ENCODE measurements at places on chromosomes 3 and 15.

- no peak for DNase-seq
Measured at GRCh38 chr3:58574682-58575081, 2.5 kb downstream of the FAM107A start.

- DNase-seq: no peak
Measured at GRCh38 chr3:65094723-65095122, 406.9 kb upstream of the ADAMTS9 start.

- no peak for DNase-seq
Measured at GRCh38 chr15:21262851-21263425, 177.4 kb downstream of the POTEB3 start.

DNA sequence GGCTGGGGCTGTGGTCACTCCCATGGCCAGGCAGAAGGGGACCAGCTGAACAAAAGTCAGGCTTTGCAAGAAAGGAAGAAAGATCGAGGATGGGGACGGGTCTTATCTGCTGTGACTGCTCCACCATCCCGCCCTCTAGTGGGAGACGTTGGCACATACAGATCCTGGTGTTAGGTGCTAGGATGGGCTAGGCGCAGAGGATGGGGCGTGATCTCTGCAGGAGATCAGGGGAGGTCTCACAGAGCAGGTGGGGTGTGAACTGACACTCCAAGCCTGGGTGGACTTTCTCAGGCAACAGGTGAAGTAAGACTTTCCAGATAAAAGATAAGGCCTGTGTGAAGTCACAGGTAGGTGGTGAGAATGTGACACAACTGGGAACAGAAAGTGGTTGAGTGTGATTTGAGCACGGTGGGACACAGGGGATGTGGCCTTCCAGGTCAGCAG, 141.9 kb upstream of the SMAD3 start:
- peak; percentile 31 for DNase-seq

DNA sequence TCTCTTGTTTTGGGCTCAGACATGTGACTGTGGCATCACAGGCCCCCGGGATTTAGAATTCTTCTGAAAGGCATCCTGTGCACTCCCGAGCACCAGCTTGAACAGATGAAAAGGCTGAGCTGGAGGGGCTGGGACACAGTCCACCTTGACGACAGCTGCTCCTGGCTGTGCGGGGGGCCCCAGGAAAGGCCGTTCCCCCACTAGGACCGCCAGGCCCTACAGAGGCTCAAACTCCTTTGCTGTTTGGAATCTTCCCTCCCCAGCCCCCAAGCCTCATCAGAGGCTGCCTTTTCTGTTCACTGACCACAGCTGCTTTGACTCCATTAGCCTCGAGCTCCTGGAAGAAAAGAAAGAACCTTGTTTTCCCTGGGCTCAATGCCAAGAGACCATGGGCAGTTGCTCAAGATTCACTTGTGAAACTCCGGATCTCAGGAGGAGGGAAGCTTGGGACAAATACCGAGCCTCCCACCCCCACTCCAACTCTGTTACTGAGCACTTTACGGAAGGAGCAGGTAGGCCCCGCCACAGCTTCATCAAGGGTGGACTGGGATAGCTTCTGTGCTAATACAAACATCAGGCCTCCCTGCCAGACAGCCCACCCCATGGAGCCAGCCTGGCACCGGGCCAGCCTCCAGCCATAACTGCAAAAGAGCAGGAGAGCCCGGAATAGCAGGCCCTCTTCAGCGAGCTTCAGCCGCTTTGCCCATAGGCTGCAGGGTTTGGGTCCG, 15.7 kb downstream of the CIDEC start:
- DNase-seq: peak; percentile 62

DNA sequence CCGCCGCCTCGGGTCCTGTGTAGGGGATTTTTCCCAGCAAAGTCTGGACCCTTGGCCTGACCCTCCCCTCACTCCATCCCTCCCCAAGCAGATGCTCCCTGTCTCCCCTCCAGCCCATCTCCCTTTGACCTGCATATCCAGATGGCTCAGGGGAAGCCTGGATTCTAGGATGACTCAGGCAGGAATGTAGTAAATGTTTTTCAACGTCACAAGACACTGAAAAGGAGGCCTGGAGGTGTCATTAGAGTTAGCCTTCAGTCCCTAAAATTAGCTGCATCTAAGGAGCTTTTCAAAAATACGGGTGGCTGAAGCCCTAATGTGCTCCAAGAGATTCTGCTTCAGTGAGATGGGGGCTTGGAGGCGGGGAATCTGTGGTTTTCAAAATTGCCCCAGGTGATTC, 7.2 kb downstream of the ACAN start:
- DNase-seq: peak; percentile 52

GRCh38 chr15:62653122-62653521, 389.4 kb upstream of the TPM1 start:
- no peak for DNase-seq

DNA sequence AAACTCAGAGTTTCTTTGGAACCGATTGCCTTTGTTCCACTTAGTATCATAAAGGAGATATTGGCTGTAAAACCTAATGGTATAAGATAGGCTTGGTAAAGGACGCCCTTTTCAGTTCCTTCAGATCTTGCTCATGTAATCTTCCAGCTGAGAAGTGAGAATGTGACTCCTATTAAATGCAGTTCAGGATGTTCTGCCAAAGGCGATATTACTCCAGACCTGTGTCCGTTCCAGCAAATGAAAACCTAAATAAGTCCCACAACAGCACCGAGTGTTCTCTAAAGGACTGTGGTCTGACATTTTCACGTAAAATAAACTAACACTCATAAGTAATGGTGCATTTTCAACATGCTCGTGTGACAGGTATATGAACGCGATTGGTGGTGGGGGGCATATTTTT, 276.2 kb downstream of the FEZF2 start:
- no peak for DNase-seq

DNA sequence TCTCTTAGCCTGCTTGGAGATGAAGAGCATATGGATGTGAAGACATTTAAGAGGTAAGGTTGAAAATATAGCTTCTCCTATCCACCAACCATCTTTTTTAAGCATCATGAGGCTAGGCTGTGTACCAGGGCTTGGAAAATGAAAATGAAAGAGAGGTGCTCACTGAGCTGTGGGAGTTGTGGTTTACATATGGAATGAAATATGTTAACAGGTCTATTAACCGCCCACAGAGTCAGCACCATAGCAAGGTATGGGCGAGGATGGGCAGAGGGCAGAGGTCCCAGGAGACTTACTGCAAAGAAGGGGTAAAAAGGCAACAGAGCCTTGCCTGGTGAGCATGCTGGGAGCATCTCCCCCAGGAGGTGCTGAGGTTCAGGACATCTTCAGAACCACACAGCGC, 273.1 kb downstream of the GABRG3 start:
- DNase-seq: no peak
